H4 (cell line): ENCODE measurements at places on chromosomes 12 and 14. TPM values are rescaled to one million over a fixed set of nuclear protein-coding genes. Genes with fewer than 3 reads are reported as not detected.

TAMALIN gene
- total RNA-seq = 0.35 and 1.8 TPM in 2 replicates

SLCO1C1 gene
- 0.04 TPM in 1 of 2 replicates, not detected in the other for total RNA-seq

PAPLN gene
- total RNA-seq = not detected in 2 replicates

RTN1 gene
- total RNA-seq = 5.4 and 6.5 TPM in 2 replicates

RERGL gene
- total RNA-seq = not detected in 2 replicates

PRH2 gene
- total RNA-seq = not detected in 2 replicates

AKAP5 gene
- total RNA-seq = 0.81 and 1.5 TPM in 2 replicates

NFATC4 gene
- 7.1 and 9.5 TPM in 2 replicates for total RNA-seq
